ENCODE measurements at places on chromosomes 13 and 19. TPM values are rescaled to one million over a fixed set of nuclear protein-coding genes. Genes with fewer than 3 reads are reported as not detected.

The FGF21 gene
- total RNA-seq: not detected

DNA sequence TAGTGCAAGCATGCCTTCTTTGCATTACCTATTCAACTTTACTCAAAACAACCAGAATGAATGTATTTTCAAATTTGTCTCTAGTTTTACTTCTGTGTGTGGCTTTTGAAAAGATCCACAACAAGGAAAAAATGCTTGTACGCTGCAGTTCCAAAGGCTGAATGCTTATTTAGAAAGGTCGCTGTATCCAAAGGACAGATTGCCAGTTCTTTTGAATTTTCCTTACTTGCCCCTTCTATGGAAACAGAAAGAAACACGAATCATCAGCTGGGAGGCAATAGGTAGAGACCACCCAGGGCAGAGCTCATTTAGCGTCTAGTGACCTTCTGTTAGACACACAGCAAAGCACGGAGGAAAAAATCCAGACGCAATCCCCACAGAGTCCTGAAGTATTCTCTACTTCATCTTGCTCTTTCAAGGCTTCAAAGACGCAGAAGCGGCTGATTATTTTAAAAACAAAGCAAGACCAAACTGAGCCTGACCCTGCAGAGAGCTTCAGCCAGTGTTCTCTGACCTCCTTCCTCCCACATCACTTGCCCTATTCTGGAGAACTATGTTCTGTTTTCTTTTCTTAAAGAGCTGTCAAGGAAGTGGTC, 674.6 kb upstream of the SGCG start:
- DNase-seq: no peak

DNA sequence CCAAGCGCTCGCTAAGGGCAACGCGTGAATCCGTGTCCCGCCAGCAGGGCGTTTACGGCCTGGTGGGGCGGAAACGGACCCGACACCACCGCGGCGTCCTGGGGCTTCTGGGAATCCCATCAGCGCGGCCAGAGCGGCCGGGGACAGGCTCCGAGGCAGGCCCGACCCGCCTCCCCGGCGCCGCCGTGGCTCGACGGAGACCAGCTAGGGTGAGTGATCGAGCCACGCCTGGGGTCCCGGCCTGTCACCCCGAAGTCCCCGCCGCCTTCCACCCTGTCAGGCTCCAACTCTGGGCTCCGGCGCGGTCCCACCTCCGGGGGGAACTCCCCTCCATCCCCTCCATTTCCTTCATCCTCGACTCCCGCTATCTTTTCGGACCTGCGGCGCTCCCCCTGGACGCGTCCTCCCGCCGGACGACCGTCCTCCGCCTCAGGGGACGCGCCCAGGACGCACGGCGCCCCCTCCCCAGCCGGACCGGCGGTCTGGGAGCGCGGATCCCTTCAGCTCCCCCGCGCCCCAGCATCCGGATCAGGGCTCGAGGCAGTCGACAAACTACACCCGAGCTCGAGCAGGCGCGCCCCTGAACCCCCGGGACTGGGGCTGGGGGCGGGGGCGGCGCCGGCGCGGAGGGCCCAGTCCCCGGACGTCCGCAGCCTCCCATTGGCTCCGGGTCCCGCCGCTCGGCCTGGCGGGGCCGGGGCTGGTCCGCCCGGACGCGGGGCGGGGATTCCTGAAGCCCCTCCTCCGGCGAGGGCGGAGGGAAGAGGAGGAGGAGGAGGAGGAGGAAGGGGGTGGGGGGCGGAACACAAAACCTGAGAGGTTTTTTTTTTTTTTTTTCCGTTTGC, 638 bp upstream of the BICRA start:
- DNase-seq: no peak

DNA sequence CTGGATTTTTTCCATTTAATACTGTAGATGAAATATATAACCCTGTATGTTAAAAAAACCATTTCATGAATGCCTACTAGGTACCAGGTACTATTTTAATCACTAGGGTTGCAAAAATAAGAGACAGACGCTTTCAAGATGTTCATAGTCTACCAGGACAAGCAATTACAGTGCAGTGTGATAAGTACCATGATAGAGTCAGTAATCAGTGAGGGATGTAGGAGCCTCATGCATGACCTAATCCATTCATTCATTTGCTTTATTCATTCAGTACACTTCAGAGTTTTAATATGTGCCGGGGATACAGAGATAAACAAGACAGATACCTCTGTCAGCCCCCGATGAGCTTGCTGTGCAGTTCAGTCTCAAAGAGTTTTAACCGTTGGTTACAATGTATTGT, 3.0 kb downstream of the WASF3 start:
- DNase-seq: no peak

The IL12RB1 gene
- total RNA-seq: 0.12 TPM

DNA sequence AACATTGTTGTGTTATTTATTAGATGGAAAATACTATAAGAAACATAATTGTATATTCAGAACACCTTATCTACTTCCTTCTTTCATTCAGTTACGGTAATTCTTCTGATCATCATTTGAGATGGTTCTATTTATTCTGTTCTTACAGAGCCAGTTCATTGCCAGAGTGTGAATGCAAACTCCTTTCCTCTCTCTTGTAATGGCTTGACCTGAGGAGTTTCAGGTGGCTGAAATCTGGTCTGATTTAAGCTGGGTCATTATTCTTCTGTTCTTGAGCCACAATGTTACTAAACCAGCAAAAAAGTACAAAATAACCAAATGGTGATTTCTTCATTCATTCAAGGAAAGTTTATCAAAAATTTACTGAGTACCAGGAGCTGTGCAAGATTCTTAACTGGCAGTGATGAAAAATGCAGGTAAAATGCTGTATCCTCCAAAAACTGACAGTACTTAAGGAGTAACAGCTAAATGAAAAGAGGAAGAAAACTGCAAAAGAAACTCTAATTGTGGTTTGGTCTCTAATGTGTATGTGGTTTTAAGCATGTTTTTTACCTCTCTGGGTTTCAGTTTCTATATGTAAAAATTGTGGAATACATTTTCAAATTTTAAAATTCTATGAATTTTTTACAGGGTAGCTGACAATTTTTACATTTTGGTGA, 182.4 kb upstream of the UFM1 start:
- no peak for DNase-seq

GRCh38 chr13:51557875-51558612, 26.2 kb upstream of the WDFY2 start:
- no peak for DNase-seq

DNA sequence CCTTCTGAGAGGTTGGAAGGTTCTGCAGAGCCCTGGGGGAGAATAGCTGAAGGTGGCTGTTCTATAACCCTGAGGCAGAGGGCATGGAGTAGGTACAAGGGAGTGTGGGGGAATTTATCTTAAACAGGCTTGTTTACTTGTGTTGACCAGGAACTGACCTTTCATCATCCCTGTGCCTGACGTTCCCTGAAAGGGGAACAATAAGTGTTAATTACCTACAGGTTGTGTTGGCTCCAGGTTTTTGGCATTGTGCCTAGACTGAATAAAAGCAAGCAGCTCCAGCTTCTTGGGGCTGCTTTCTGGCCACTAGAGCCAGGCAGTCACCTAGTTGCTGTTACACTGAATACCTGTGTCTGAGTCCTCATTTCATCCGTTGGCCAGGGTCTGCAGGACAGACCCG, 60.0 kb downstream of the ZNF627 start:
- DNase-seq: no peak

The ERFL gene
- not detected for total RNA-seq

DNA sequence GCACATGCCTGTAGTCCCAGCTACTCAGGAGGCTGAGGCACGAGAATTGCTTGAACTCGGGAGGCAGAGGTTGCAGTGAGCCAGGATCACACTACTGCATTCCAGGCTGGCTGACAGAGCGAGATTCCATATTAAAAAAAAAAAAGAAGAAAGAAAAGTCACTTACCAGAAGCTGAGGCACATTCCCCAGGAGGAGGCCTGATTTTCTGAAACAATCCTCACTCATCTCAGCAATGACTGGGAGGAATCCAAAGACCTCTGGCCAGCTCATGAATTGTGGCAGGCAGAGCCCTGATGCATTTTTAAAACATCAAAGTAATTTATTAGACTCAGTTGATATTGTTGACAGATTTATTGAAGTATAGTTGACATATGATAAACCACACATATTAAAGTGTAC, 206.3 kb downstream of the FOXO1 start:
- DNase-seq: no peak

- no peak for DNase-seq
Observed at GRCh38 chr13:98293570-98294142, 116.6 kb upstream of the RNF113B start.

- DNase-seq: no peak
Observed at GRCh38 chr13:34751492-34751891, 190.6 kb upstream of the NBEA start.

GRCh38 chr13:74026753-74027152, 107.5 kb downstream of the KLF12 start:
- peak; percentile 22 for DNase-seq

The TGFBR3L gene
- total RNA-seq: 0.76 TPM

DNA sequence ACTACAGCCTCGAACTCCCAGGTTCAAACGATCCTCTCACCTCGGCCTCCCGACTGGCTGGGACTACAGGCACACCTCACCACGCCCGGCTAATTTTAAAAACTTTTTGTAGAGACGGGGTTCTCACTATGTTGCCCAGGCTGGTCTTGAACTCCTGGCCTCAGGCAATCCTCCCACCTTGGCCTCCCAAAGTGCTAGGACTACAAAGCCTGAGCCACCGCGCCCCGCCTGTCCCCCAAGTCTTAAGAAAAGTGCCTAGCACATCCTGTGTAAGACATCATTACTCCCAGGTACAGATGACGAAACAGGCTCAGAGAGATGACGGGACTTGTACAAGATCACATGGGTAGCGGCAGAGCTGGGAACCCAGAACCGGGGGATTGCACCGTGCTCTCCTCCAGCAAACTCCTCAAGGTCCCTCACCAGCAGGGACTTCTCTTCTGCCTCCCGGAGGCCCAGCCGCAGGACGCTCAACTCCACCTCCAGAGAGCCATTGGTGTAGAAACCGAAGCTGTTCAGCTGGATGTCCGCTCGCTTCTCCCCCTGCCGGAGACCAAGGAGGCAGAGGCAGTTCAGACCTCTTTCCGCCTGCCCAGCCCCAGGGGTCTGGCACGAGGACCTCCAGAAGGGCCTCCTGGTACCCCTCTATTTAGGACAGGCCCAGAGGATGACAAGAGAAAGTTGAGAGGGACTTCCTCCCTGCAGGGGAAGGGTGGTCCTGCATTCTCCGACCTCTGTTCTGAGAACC, 1.0 kb downstream of the GPR108 start:
- no peak for DNase-seq

The ERICH4 gene
- total RNA-seq: not detected

Data from glomerular endothelial cell (primary cell).